ENCODE measurements at places on chromosomes 12 and 14.

- DNase-seq = no peak
Measured at GRCh38 chr12:77113971-77114370, 48.6 kb upstream of the E2F7 start.

- no peak for DNase-seq
Measured at GRCh38 chr14:47778631-47779030, 103.2 kb upstream of the MDGA2 start.

GRCh38 chr12:62632411-62632918, 165.8 kb downstream of the MON2 start:
- DNase-seq = no peak

DNA sequence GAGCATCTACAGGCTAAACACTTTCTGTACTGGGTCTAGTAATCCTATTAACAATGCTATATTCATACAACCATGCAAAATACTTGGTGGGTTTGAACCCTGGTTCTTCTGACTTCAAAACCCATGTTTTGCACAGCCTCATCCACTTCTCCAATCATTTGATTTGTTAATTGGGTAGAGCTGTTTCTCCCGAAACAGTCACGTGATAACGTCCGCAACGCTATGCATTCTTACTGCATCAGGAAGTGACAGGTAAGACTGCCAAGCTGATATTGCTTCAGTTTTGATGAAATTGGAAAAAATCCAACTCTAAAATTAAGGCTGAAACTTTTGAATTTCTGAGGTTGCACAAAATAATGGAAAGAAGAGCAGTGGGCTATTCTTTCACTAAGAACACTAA, 30.4 kb upstream of the RNU6-7 start:
- DNase-seq = no peak

GRCh38 chr12:109343677-109344076, 4.0 kb upstream of the MYO1H start:
- no peak for DNase-seq

DNA sequence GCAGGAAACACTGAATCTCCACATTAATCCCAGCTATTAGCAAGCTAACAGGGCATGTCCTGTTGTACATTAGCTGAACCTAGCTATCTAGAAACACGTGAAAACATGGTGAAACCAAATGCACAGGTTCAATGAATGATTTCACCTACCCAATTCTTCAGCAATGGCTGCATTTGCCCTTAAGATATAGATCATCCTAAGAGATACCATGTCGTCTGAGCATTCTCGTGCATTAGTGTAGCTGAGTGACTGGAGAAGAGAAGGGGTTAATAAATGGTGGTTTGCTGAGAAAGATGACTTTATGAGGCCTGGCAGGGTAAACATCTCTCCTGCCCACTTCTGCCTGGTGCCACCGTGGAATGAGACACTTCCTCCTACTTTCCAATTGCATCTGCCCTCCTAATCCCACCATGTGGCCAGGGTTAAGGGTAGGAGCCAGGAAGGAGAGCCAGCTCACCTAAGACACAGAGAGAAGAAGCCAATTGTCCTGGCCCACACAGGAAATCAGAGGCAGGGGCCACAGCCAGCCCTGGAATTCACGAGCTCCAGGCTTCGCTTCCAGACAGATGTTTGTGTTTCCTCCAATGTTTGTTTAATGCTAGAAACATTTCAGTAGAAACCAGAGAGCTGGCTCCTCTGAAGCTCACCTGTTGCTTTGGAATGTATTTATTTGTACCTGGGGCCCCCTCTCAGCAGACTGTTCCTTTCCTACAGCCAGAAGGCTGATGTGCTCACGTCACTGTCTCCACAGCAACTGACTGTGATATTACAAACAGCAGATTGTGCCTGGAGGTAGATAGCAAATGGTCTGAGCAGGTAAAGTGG, 126.0 kb upstream of the PARP11 start:
- DNase-seq = no peak

- no peak for DNase-seq
Measured at GRCh38 chr12:94534774-94535509, 75.3 kb upstream of the CEP83 start.

DNA sequence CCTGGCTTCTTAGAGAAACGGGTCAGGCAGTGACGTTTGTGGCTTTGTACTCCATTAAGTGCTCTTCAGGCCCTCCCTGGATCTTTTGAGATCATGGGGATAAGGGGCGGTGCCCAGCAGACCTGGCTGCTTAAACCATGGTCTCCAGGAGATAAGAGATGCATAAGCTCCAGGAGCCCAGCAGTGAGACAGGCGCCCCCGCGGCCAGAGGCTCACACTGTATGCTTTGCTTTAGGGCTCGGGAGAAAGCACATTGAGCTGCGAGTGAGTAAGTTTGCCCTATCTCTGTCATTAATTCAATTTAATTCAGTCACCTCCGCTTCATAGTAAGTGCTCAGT, 359.5 kb downstream of the CACNA1C start:
- no peak for DNase-seq

- DNase-seq = no peak
Measured at GRCh38 chr14:64701660-64702059, 2.6 kb upstream of the PLEKHG3 start.

DNA sequence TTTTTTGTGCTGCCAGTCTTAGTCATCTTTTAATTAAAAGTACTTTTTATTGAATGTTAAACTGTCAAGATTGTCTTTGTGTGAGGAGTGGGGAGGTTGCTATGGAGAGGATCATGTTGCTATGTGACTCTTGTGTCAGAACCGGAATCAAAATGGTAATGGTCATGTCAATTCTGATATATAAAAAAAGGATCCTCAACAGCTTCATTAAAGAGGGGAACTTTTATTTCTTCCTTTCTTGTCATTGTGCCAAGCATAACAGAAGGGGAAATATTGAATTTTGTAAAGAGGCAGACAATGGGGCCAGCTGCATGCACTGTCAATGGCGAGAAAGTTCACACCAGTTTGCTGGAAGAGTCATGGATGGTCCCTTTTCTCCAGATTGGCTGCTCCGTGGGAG, 564.8 kb downstream of the VRK1 start:
- no peak for DNase-seq

GRCh38 chr12:93167331-93167730, 210.4 kb upstream of the NUDT4 start:
- no peak for DNase-seq

GRCh38 chr14:51516706-51517395, 134.9 kb upstream of the FRMD6 start:
- no peak for DNase-seq

GRCh38 chr12:128073937-128074336, 193.0 kb upstream of the TMEM132C start:
- no peak for DNase-seq

- no peak for DNase-seq
Measured at GRCh38 chr12:81389550-81390099, 311.7 kb downstream of the ACSS3 start.

- DNase-seq = no peak
Measured at GRCh38 chr14:58737511-58737910, 99.7 kb downstream of the DACT1 start.

GRCh38 chr12:69534389-69534822, 50.9 kb upstream of the CCT2 start:
- no peak for DNase-seq

GRCh38 chr12:41476499-41477439, 288.6 kb downstream of the PDZRN4 start:
- no peak for DNase-seq

GRCh38 chr12:29026419-29026818, 122.7 kb upstream of the FAR2 start:
- no peak for DNase-seq

- no peak for DNase-seq
Measured at GRCh38 chr14:61476754-61477410, 155.5 kb downstream of the PRKCH start.

GRCh38 chr12:95336387-95337067, 118.9 kb downstream of the VEZT start:
- no peak for DNase-seq

DNA sequence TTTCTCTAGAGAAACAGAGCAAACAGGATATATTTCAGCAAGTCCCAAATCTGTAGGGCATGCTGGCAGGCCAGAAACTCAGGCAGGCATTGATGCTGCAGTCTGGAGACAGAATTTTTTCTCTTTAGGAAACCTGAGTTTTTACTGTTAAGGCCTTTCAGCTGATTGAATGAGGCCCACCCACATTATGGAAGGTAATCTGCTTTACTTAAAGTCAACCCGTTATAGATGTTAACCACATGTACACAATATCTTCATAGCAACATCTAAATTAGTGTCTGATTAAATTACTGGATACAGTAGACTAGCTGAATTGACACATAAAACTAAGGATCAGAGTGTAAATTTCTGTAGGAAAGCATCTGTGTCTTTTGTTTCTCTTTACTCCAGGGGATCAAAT, 65.2 kb downstream of the SRGAP1 start:
- DNase-seq = no peak

GRCh38 chr12:112826011-112826410, 34.5 kb downstream of the RPH3A start:
- DNase-seq = no peak

- DNase-seq = no peak
Measured at GRCh38 chr14:92539419-92539818, 25.8 kb downstream of the RIN3 start.

GRCh38 chr12:726281-727140, 25.9 kb upstream of the WNK1 start:
- no peak for DNase-seq

GRCh38 chr14:67468378-67468730, 20.2 kb downstream of the TMEM229B start:
- no peak for DNase-seq

DNA sequence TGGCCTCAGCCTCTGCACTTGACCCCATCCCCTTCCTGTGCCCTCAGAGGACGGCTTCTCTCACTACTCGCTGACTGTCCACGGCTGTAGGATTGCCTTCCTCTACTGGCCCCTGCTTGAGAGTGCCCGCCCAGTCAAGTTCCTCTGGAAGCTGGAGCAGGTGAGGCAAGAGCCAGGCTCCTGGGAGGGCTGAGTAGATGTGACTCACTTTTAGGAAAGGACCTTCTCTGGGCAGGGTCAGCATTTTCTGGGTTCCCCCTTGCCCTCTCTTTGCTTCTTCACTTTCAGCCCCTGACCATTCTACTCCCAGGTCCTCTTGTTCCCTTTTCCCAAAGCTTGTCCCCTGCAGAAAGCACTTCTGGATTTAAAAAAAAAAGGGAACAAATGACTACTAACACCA, 7.7 kb downstream of the CLSTN3 start:
- no peak for DNase-seq

GRCh38 chr14:95475540-95476240, 40.8 kb downstream of the SYNE3 start:
- no peak for DNase-seq

- no peak for DNase-seq
Measured at GRCh38 chr12:32706335-32707024, 27.4 kb downstream of the DNM1L start.

DNA sequence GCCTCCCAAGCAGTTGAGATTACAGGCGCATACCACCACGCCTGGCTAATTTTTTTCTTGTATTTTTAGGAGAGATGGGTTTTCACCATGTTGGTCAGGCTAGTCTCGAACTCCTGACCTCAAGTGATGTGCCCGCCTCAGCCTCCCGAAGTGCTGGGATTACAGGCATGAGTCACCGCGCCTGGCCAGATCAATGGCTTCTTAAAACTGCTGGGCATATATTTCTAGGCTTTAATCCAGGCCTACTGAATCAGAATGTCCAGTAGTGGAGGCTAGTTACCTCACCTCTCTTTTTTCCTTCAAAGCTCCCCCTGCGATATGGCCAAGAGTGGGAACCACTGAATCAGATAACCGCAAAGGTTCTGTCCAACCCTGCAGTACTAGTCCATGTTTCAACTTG, 17.1 kb downstream of the POU6F1 start:
- no peak for DNase-seq

GRCh38 chr12:12791756-12792369, 6.4 kb downstream of the APOLD1 start:
- no peak for DNase-seq

- no peak for DNase-seq
Measured at GRCh38 chr14:87869619-87870583, 123.1 kb downstream of the GALC start.

- DNase-seq = no peak
Measured at GRCh38 chr14:66842911-66843512, 335.1 kb downstream of the GPHN start.

DNA sequence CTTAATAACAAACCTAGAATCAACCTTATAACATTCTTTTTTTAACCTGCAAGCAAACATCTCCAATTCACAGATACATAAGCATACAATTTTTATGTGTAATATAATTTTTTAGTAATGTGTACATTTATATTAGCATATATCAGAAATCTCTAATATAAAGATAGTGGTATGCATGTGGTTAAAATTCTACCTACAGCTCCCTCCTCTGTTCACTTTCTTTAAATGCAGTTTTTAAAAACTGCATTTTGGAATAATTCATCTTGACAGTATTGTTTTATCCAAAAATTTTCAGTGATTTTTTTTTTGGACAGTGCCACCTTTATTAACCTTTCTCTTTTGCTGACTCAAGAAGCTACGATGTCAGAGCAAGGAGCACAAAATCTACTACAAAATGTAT, 13.2 kb upstream of the RXYLT1 start:
- no peak for DNase-seq

- no peak for DNase-seq
Measured at GRCh38 chr12:14284184-14284722, 81.2 kb upstream of the ATF7IP start.

DNA sequence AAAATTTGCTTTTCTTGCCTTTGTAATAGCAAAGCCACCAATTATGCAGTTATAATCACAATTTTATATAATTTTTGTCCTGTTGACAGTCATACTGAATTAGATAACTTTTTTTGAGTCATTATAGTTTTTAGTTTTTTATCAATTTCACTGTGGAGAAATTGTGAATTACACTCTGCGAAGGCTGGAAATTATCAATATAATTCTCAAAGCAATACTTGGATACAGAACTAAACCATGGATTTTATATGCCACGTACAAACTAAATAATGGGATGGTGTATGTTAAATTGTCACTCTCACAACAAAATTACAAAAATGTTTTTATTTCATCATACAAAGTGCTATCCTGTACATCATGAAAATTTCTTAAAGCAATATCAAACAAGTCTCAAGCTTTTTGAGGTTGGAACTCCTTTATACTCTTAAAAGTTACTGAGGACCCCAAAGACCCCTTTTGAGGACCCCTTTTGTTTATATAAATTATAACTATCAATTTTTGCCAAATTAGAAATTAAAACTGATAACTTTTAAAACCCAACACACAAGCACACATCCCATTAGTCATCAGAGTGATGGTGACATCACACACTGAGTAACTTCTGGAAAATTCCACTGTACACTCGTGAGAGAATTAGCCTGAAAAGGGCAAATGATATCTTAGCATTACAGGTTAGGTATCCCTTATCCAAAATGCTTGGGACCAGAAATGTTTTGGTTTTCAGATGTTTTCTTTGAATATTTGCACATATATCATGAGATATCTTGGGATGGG, 19.8 kb upstream of the AQP2 start:
- no peak for DNase-seq

- DNase-seq = no peak
Measured at GRCh38 chr12:82090165-82090564, 268.0 kb downstream of the CCDC59 start.

- peak; percentile 59 for DNase-seq
Measured at GRCh38 chr14:23929822-23930294, 23.7 kb upstream of the DHRS4 start.
